GM20000 (cell line): ENCODE measurements at places on chromosomes 7 and 10.
A peak's percentile ranks its signal among the peaks of the same experiment; 100 is the strongest.

DNA sequence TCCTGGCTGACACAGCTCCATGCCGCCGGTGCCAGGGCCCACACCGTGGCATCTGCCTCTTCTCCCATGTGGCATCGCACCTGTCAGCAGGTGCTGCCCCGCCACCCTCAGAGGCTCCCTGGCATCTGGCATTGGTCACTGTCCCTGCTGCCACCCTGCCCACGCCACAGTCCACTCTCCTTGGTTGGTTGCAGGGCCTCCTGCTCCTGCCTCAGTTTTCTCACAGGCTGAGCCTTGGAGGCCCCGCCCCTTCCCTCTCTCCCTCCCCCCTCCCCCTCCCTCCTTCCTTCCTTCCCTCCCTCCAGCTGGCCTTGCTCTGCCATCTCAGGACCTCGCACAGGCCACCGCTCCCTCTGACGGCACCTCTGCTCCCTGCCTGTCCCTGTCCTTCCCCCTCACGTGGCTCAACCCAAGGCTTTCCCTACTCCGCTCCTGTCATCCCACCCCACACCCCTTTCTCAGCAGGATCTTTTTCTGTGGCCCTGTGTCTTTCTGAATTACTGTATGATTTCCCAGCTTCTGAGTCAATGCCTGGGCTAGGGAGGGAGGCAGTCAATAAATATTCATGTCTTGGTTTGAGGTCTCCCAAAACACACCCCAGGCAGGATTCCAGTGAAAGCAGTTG is 87.4 kb downstream of the INPP5A start:
- no peak for DNase-seq

DNA sequence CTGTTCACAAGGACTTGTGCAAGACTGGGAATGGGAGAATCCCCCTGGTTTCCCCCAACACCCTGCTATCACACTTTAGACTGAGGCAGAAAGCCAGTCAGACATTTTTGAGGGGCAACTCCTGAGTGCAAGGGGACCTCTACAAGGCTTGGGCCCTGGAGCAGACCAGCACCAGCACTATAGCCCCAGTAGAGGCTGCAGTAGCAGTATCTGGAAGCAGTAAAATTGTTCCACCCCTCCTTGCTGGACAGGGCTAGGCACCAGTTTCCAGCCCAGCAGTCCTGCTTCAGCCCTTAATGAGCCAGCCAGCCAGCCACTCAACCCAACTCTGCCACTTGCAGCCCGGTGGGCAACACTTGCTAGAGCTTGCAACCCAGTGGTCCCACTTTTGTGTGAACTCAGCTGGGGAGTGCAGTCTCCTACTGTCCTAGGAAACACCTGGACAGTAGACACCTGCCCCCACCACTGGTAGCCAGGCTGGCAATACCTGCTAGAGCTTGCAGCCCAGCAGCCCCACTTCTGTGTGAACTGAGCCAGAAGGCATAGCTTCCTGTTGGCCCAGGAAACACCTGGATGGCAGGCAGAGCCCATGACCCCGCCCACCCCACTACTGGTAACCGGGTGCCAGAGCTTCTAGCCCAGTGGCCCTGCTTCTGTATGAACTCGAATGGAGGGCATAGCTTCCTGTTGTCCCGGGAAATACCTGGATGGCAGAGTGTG is 65.0 kb downstream of the FBXL13 start:
- DNase-seq: no peak

DNA sequence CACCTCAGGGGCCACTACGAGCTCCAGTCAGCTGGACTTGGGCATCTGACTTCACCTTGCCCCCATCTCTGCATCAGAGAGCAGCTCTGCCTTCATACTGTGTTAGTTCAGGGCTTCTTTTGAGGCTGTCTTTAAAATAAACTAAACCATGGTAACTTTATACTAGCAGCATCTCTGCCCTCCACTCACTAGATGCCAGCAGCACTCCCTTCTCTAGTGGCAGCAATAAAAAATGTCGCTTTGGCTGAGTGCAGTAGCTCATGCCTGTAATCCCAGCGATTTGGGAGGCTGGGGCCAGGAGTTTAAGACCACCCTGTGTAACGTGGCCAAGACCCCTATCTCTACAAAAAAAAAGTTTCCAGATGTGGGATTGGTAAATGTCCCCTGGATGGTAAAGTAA is 584.4 kb downstream of the INHBA start:
- DNase-seq: no peak

DNA sequence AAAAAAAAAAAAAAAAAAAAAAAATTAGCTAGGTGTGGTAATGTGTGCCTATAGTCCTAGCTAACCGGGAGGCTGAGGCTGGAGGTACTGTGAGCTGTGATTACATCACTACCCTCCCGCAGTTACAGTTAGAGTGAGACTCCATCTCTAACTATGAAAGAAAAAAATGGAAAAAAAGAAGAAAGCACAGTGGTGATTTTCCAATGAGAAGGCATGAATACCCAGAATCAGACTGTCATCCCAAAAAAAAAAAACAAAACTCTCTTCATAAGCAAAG is 269.9 kb upstream of the MKLN1 start:
- no peak for DNase-seq

- DNase-seq: no peak
Measured at GRCh38 chr10:101032637-101033224, 1.7 kb downstream of the SFXN3 start.

GRCh38 chr7:35758421-35758820 is 42.4 kb upstream of the SEPTIN7 start:
- peak; percentile 22 for DNase-seq

- no peak for DNase-seq
Measured at GRCh38 chr10:6301488-6302075, 98.8 kb downstream of the PFKFB3 start.

GRCh38 chr7:155396661-155397060 is 61.3 kb upstream of the EN2 start:
- DNase-seq: no peak
